ENCODE measurements at places on chromosomes 7 and 10.

DNA sequence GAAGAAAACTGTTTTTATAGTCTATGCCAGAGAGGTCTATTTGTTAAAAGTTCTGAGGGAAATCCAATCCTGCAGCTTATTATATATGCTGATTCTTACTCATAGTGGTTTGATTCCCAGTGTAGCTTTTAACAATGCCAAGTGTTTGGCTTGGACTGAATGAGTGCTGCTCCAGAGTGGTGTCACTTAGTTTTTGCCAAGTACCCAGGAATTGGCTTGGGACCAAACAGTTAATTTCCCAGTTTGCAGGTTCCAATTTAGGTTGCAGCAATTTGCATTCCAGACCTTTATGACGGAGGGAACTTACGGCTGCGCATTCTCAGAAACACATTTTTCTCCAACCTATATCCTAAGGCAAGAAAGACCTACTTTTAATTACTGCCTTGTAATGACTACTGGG is 32.4 kb downstream of the NSUN6 start:
- no peak for DNase-seq

GRCh38 chr10:22875581-22875980 is 52.3 kb upstream of the ARMC3 start:
- DNase-seq = no peak

DNA sequence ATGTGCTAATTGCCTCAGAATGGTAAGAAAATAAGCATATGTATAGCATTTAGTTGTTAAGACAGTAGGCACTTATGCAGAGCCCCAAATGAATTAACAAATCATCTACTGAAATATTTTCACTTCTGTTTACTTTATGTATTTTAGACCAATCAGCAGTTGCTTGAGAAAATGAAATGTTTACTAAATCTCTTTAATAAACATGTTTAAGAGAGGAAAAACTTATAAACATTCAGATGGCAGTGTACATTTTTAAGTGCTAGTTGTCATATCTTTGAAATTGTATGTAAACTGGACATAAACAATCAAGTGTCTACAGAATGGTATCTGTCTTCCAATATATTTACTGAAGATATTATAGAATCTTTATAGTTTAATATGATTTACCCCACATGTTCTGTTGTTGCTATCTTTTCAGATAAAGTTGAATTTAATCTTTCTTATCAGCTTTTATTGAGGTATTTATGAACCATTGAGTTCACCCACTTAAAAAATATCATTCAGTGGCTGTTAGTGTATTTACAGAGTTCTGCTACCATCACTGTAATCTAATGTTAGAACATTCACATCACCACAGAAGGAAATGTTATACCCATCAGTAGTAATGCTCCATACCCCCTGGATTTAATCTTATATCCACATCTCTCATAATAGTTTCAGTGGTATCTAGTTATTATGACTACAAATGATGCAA is 264.3 kb downstream of the ADK start:
- no peak for DNase-seq

DNA sequence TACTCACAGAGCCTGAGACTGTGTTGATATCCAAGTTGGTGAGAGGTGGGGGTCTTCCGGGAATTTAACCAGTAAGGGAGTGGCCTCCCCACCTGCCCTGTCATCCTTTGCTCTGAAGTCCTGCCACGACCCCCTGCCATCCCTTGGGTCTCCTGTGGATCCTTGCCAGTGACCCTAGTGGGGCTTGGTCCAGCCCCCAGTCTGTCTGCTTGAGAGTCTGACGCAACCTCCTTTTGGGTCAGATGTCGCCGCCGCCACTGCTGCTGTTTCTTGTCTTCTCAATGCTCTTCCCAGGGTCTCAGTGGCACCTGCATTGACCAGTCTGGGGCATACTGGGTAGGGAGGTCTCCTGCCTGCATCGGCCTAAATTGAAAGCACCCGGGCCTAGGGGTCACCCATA is 28.8 kb downstream of the PAX2 start:
- no peak for DNase-seq

- peak; percentile 70 for DNase-seq
Observed at GRCh38 chr10:101780818-101781654, 2.2 kb downstream of the NPM3 start.

- DNase-seq = no peak
Observed at GRCh38 chr7:80206763-80207162, 72.1 kb downstream of the GNAI1 start.

- DNase-seq = no peak
Observed at GRCh38 chr7:148773334-148773733, 74.6 kb downstream of the CUL1 start.

GRCh38 chr7:148761499-148762278 is 63.0 kb downstream of the CUL1 start:
- no peak for DNase-seq

DNA sequence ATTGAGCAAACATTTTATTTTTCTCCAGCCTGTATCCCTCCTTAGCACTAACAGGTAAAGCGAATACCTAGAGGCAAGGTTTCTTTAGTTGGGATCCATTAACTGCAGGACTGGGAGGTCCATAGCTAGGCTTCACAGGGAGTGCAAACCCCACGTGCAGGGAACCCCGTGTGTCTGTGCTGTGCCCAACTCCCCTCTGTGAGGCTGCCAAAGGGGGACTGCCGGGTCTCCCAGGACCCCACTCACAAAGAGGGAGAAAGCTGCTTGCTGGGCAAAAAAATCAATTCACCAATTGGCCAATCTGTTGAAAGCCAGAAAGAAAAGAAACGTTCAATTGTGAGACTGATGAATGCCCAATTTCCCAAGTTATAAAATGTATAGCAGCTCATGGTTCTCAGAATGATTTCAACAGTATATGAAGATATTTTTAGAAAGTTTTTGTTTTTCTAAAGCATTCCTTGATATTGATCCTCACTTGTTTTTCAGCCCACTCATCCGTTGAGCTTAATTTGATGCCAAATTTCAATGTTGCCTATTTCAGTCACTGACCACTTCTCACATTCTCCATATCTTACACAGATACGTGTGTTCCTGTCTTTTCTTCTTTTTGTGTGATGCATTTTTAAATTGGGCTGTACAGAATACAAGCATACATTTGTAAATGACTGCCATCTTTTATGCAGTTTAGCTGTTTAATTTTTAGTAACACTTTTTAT is 202.7 kb upstream of the PRSS58 start:
- no peak for DNase-seq

GRCh38 chr10:114520453-114520852 is 116.2 kb upstream of the AFAP1L2 start:
- no peak for DNase-seq

GRCh38 chr10:97138174-97138573 is 47.6 kb downstream of the SLIT1 start:
- no peak for DNase-seq

DNA sequence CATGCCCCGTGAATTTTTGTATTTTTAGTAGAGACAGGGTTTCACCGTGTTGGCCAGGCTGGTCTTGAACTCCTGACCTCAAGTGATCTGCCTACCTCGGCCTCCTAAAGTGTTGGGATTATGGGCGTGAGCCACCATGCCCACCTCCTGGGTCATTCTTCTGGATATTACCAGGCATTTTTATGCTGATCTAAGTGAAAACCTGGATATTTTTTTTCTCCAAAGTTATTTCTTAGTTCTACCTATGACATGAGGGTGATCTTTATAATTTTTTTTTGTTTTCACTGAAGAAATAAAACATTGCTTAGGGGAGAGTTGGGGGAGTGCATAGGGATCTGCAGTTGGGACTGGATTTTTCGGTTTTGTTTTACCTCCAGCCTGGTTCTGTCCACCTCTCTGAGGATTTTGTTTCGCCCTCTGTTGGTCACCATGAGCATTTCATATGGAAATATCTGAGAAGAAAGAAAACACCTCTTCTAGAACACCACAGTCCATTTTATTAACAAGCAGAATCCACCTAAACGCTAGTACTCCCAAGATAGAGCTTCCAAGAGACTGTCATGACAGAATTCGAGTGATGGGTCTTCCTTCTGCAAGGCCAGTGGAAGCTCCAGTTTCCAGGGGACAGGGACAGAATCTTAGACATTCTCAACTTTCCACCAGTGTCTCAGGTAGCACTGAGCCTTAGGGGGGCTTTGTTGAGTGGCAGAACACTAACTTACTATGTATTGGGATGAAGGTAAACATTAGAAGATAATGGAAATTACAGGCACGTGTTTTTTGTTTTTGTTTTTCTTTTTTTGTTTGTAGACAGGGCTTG is 33.4 kb upstream of the AFAP1L2 start:
- DNase-seq = no peak

GRCh38 chr7:82241356-82241755 is 202.2 kb downstream of the CACNA2D1 start:
- DNase-seq = no peak

DNA sequence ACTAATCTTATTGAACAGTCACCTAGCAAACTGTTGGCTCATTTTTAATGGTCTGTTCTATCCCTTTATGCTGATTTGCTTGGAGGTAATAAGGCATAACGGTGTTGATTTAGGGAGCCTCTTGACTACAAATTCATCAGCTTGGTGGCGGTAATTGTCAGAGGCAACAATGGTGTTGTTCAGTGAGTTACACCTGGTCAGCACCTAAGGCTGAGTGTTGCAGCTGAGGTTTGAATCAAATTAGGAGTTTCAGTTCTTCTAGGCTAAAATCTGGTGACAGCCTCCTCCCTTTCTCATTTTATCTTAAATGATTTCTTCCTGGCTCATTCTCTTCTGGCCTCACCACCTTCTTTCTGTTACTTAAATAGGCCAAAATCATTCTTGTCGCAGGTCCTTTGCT is 42.3 kb upstream of the SP8 start:
- no peak for DNase-seq

DNA sequence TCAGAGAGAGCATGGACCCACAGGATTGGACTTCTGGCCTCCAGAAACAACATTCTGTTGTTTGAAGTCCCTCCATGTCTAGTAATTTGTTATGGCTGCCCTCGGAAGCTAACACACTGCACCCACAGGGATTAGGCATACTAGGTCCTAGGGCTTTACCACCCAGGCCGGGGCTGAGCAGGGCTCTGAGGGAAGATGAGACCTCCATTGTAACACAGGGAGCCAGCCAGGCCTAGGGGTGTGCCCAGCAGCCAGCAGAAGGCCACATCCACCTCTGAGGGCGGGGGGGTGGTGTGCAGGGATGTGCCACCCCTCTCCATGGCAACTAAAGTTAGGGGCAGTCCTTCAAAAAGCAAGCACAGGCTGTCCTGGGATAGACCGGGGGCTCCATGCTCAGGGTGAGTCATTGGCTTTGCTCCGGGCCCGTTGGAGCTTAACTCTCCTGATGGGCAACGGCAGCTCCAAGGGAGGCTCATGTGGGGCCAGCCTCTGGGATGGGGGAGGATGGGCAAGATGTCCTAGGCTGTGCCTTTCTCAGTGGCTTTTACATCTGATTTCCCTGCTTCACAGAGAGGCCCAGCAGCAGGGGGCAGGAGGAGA is 96.6 kb upstream of the GPR26 start:
- DNase-seq = no peak

DNA sequence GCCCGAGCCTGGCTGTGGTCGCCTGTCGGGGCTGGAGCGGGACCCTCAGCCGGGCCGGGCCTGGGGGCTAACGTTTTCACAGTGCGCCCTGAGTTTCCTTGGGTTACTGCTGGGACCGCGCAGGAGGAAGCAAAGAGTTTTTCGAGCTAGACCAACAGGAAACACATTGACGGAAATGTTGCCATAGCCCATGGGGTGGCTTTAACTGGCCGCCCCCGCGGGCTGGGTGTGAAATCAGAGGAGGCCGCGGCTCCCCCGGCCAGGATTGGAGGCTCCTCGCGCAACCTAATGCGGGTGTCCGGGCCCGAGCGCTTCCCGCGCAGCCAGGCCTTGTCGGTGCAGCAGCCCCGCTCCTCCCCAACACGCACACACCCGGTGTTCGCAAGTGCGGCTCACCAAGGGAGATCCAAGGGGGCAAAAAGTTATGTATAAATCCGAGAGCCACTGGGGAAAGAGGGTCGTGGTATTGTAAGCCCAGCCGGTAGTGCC is 1.9 kb downstream of the HHEX start:
- peak; percentile 68 for DNase-seq

DNA sequence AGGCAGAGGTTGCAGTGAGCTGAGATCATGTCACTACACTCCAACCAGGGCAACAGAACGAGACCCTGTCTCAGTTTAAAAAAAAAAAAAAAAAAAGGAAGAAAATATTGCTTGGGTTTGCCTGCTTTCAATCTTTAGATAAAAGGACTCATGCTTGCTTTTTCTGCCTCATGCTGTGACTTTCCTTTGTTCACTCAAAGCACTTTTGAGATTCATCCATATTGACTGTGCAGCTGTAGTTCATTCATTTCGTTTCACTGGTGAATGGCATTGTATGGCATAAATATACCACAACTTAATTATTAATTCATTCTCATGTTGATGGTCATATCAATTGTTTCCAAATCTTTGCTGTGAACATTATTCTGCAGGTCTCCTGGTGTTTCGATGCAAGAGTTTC is 97.6 kb upstream of the NFE2L3 start:
- no peak for DNase-seq

DNA sequence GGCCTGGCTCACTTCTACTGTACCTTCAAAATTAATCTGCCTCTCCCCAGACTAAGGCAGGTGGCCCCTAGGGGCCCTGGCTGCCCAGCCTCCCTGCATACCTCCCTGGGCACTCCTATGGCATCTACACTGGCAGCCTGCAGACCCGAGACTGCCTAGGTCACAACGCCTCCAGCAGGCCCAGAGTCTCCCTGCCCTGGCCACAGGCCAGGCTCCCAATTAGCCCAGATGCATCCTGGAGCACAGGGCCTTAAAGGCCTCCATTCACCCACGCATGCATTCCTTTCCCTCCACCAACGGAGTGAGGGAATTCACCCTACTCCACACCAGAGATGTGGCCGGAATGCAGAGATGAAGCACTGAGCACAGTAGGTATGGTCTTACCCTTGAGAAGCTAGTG is 1.9 kb downstream of the CHAT start:
- no peak for DNase-seq

DNA sequence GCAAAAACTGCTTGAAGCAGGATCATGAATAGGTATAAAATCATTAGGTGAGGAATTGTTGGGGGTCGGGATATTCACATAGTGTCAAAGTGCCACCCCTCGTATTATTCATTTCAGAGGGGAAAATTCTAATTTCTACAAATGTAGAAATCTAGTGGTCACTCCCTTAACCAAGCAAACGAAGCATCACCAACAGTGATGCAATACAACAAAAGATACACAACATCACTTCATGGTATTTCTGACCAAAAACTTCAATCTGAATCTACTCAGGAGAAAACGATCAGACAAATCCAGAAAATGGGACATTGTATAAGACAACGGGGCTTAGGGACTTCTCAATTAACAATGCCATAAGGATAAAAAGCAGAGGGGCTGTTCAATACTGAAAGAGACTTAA is 26.3 kb upstream of the FAM170B start:
- DNase-seq = no peak

- DNase-seq = no peak
Observed at GRCh38 chr10:76651154-76651553, 986.5 kb downstream of the KCNMA1 start.
